Activated T-cell treated with anti-CD3 and anti-CD28 coated beads, Interleukin-2, amount 50 U/mL, for 72 hours (primary cell): ENCODE measurements at places on chromosomes 5 and 9. TPM values are rescaled to one million over a fixed set of nuclear protein-coding genes. Genes with fewer than 3 reads are reported as not detected.

The SLCO6A1 gene
- not detected for total RNA-seq

The TRIM36 gene
- not detected for total RNA-seq

The GTF3C5 gene
- 79.5 TPM for total RNA-seq

- no peak for DNase-seq
Observed at GRCh38 chr9:112010537-112010936, 113.9 kb downstream of the UGCG start.

DNA sequence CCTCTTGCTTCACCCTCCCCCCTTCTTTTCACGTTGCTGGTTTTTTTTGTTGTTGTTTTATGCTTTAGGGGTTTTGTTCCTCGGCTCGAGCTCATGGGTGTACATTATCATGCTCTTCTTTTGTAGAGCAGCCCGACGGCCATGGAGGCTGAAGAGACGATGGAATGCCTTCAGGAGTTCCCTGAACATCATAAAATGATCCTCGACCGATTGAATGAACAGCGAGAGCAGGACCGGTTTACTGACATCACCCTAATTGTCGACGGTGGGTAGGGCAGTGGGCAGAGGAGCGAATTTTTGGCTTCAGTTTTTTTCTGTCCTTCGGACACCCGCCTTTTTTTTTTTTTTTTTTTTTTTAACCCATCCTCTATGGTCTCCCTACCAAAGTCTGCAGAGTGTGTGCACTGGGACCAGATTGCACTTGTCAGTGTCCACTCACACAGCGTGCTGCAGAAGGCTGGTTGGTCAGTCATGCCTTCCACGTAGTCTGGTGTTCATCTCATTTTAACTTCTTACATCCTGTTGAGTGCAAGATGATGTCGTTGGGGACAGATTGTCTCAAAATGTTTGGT is 1.3 kb downstream of the ZNF131 start:
- no peak for DNase-seq

- no peak for DNase-seq
Observed at GRCh38 chr5:53603009-53603687, 42.7 kb downstream of the NDUFS4 start.

- no peak for DNase-seq
Observed at GRCh38 chr9:109031241-109031640, 17.9 kb upstream of the CTNNAL1 start.

DNA sequence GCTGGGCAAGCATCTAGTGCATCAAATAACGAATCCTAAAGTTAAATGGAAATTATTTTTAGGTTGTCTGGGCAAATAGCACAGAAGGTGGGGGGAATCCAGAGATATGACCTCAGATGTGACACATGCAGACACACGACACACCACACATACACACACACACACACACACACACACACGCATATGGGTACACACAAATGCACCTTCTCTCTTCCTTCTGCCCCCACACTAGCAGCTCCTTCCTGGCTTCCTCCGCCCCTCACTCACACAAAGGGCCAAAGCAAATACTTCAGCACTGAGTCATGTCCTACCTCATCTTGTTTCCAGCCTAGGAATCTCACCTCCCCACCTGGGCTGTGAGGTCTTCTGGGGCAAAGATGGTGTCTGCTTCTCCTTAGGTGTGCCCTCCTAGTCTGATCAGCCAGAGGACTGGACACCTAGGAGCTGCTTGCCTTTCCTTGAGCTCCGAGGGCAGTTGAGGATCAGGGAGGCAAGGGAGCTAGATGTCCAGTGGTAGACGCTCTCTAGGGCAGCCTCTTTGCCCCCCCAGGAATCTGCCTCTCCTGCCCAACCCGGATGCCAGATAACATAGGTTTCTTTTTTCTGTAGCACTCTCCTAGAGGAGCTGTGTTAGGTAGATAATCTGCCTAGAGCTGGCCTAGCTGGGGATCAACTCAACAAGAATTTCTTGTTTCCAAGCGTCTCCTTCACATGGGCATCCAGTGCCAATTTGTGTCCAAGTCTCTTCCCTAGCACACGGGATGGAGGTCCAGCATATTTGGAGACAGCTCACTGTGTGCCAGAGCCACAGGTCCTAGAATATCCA is 14.3 kb upstream of the JADE2 start:
- peak; percentile 69 for DNase-seq

- DNase-seq, result no peak
Observed at GRCh38 chr5:43137326-43137725, 16.6 kb downstream of the ZNF131 start.

DNA sequence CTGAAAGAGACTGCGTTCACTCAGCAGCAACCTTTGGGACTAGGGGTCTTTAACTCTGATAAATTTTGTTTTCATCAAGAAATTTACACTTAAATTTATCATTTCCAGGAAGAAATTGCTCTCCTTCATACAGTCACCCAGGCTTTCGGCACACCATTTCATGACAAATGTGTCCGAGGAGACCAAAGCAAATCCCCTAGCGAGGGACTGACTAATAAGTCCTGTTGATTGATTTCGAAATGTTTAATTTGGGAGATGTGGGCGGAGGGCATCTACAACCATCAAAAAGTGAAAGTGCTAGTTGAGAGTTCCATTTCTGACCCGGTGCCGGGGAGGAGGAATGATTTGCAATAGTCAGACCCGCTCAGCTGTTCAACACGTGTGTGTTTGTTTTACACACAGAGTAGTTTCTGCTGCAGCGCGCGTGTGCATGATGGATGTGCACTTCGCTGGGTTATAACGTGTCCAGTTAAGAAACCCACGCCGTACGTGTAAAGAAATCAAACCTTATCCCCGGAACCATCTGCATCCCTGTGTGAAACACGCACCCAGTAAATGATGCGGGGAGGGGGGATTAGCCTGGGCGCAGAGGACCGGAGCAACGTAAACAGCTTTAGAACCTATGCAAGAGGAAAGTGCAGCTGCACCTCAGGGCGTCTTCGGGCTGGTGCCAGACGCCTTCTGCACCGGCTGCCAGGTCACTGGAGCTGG is 845 bp upstream of the NR4A3 start:
- peak; percentile 71 for DNase-seq

GRCh38 chr9:8876303-8876702 is 1076.7 kb upstream of the DMAC1 start:
- no peak for DNase-seq

GRCh38 chr9:137383784-137384756 is 38.9 kb downstream of the EXD3 start:
- no peak for DNase-seq

GRCh38 chr5:130884023-130884422 is 281.0 kb downstream of the HINT1 start:
- no peak for DNase-seq

GRCh38 chr5:179558932-179559283 is 8.6 kb downstream of the RUFY1 start:
- no peak for DNase-seq

- DNase-seq, result no peak
Observed at GRCh38 chr9:8821910-8822666, 1022.5 kb upstream of the DMAC1 start.

DNA sequence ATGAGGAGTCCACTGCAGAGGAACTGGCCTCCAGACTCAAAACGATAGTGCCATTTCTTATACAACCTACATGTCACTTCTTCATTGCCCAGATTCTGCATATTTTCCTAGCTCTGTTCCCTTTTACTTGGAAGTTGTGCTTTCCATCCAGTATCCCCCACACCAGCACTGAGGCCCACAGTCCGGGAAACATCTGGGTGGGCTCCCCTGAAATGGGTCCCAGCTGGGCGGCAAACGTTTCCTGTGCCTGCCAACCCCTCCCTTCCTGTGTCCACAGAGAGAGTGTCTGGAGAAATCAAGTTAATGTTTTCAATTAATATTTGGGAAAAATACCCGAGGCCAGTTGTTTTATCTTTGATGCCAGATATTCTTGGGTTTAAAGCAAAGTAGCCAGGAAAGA is 111.8 kb downstream of the COL23A1 start:
- DNase-seq, result no peak

GRCh38 chr9:93678199-93679019 is 102.0 kb downstream of the PHF2 start:
- no peak for DNase-seq

- peak; percentile 32 for DNase-seq
Observed at GRCh38 chr9:87678650-87679355, 47.1 kb upstream of the CTSL start.
